ENCODE measurements at places on chromosomes 7 and 10. TPM values are rescaled to one million over a fixed set of nuclear protein-coding genes. Genes with fewer than 3 reads are reported as not detected.

- peak; percentile 87 for DNase-seq
Observed at GRCh38 chr7:7861211-7861633, 107.4 kb upstream of the GLCCI1 start.

GRCh38 chr10:115696747-115697146 is 576.3 kb downstream of the GFRA1 start:
- DNase-seq: no peak

DNA sequence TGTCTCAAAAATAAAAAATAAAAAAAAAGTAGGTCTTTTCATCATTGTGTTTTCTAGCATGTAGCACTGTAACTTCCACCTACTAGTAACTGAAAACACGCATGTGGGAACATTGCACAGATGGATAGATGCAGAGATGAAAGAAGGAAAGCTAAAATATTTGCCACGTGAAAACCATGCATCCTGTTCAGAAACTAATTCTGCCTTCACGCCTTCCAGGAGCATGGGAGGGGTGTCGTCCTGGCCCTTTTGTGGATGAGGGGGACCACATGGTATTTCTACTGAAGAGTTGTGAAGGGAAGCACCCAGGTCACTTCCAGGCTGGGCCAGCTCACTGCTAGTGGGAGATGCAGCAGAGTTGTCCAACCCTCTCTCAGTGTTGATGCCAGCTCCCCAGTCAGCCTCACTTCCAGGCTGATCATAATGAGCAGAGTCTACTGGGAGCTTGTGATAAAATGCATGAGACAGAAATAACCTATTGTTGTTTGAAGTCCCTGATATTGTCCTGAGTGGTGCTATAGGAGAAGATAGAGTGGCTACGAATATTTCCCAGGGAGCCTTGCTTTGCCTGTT is 287.1 kb upstream of the CELF2 start:
- DNase-seq: no peak

LRIT1 gene
- not detected for total RNA-seq

DNA sequence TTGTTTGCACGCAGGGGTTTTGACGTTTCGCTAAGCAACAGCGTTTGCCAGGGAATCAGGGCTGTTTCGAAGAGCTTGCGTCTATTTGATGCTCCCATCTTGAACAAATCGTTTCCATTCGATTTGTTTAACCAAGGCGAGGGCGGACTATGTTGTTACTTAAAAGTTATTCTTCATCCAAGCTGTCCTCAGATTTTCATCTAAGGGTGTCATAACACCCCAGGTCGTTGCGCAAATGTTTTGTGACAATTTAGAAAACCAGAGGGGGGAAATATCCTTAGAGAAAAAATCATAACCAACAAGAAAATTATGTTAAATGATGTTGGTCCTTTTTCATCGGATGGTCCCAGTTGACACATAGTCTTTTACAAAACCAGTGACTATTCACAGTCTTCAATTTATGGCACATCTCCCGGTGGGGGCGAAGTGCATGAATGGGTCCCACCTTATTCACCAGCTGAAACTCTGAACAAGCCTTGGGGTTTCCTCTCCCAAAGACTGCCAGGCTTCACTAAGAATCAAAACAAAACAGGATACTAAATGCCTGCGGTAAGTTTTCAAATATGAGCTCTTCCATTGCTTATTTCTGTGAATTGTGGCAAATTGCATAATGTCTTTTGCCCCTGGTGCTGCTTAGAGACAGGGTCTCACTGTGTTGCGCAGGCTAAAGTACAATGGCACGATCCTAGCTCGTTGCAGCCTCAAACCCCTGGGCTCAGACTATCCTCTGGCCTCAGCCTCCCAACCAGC is 109.9 kb downstream of the REEP3 start:
- peak; percentile 90 for DNase-seq

- DNase-seq: no peak
Observed at GRCh38 chr7:6652446-6653011, 15.4 kb downstream of the ZNF316 start.

DNA sequence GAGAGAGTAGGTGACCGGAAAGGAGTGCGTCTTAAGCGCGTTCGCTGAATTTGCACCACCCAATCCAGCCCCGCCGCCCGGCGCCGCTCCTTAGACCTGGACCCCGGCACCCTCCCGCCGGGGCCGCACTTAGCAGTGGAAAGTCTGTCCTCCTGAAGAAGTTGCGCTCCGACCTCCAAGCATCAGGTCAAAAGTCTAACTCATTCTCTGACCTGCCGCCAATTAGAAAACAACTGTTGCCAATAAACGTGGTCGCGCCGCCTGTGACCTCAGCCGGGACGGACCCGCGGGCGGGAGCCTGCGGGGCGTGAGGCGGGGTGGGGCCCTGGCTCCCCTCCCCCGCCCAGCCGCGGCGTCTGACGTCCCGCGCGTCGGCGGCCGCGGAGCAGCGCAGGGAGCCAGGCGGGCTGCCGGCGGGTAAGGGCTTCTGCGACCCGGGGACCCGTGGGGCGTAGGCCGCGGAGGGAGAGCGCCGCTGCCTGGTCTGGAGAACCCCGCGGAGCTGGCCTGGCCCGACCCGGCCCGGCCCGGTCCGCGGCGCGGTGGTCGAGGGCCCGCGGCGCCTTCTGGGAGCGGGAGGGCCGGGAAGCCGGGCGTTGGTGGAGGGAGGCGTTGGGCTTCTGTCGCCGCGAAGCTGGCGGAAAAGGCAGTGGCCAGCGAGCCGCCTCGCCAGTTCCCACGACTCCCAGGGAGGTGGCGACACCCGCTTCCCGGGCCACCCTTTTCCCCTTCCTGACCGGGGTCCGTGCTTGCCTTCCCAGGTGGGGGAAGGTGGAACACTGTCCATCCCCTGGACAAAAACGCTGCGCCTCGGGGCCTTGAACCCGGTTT is at the start of gene BCAP29:
Gene BCAP29 (plus strand): TSS at position 362 of the 831 bp plus-strand sequence. CDS start 527 bp downstream, outside the sequence.
- peak; percentile 25 for DNase-seq

- DNase-seq: no peak
Observed at GRCh38 chr7:33043501-33044400, 18.8 kb downstream of the NT5C3A start.

GRM3 gene
- not detected for total RNA-seq

- peak; percentile 42 for DNase-seq
Observed at GRCh38 chr7:21507627-21508343, 35.1 kb upstream of the DNAH11 start.

DNA sequence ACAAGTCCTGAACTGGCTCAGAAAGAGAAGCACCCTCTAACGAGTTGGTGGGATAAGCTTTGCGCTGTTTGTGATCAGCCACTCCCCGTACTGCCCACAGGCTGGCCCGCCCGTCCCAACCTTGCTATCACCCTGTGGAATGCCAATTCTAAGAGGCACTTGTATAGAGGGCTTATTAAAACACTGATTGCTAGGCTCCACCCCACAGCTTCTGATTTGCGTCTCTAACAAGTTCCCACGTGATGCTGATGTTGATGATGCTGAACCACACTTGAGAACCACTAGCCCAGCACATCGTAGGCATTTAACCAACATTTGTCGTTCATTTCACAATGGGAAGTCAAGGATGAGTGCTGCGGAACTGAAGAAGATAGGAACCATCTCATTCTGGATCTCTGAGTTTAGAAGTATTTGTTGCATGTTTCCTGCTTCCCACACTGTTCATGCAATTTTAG is 12.7 kb upstream of the GSAP start:
- no peak for DNase-seq

ANXA8L1 gene
- total RNA-seq: 0.18 TPM

DNA sequence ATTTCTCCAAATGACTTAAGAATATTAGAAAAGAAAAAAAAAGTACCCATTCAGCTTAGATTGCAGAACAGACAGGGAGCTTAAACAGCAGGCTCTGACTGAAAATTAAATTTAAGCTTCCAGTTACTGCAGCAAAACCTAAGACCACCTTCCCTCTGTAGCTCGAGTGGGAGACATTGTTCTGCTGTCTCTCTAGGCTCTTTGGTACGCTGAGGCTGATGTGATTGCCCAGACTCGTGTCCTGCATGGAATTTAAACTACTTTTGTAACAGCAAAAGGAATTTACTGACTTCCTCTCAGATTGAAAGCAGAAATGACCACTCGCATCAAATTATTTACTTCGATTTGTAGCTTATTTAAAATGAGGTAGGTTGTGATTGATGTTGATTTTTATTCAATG is 124.6 kb downstream of the LRRTM3 start:
- DNase-seq: no peak

FXYD4 gene
- total RNA-seq: not detected

PTEN gene
- total RNA-seq: 38.9 TPM

GRID1 gene
- not detected for total RNA-seq

DNA sequence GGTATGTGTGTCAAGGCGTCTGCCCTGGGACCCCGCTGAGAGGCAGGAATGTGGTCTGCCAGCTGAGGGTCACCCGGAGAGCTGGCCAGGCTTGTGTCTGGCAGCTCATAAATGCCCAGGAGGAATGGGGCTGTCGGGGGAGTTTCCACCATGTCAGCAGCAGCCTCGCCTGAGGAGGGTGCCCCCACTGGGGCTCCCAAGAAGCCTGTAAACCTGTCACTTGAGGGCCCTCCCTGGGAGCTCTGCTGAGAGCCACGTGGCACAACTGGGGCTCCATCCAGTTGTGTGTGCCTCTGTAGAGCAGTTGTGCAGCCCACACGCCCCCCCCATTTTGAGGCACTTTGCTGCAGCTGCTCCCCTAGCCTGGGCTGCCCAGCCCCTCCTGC is 70.6 kb downstream of the NEURL1 start:
- no peak for DNase-seq

DNA sequence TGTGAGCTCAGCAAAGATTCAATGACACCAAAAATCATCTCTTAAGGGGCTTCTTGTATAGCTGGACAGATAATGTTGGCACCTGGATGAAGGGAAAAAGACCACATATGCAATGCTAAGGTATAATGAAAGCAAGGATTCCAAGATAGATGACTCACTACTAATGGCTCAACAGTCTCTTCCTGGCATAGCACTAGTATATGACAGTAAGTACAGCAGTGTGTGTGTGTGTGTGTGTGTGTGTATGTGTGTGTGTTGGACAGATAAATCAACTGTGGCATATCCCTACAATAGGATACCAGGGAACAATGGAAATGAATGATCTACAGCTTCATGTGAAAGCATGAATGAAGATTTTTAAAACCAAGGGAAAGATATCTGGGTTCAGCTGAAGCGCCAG is 257.1 kb downstream of the SFMBT2 start:
- DNase-seq: peak; percentile 13

GRCh38 chr10:99742701-99743100 is 10.7 kb downstream of the CUTC start:
- DNase-seq: peak; percentile 48

CPXM2 gene
- not detected for total RNA-seq

DNA sequence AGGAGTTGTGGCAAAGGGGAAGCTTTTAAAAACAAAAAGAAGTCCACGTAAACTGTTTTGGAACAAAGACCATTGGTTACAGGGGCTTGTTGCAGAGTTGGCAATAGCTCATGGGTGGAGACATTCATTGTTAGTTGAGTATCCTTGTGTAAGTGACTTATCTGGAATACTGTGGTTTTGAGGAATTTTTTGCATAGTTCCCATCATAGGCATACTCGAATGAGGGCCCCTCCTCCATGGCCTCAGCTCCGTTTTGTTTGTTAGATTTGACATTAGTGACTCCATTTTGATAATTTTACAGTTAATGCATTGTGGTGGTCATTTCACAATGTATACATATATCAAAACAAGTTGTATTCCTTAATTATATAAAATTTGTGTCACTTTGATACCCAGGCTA is 12.8 kb upstream of the SMKR1 start:
- DNase-seq: peak; percentile 93

DNA sequence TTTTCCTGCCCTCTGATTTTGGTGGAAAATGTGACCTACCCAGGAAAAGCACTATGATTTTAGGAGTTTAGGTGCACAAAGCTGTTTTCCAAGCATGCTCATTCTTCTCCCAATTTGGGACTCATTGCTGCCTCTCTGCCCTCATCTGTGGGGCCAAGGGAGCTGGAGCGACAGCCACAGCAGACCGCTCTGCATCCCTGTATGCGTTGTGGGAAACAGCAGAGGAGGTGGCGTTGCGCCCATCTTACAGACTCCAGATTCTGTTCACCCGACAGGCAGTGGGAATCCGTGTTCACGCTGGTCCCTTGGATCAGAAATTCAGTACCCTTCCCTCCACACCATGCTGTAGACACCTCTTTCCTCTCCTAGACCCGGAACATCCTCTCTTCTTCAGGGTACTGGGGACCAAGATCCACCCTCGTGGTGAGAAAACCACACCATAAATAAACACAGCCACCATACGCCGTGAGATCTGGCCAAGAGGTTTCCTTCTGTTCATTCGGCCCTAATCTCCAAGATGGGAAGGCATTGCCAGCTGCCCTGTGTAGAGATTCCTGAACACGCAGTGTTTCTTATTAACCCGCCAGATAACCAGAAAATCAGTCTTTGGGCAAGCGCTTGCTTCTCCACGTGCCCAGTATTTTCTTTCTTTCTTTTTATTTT is 87.9 kb downstream of the CUX1 start:
- DNase-seq: peak; percentile 29

PITX3 gene
- not detected for total RNA-seq

- no peak for DNase-seq
Observed at GRCh38 chr7:34849163-34849960, 187.9 kb downstream of the DPY19L1 start.

GRCh38 chr7:17939606-17940301 is 540 bp downstream of the SNX13 start:
- DNase-seq: peak; percentile 23

GRCh38 chr7:109126404-109127050 is 556.9 kb downstream of the DNAJB9 start:
- DNase-seq: no peak

CYP3A7 gene
- total RNA-seq: not detected

SPDYE6 gene
- total RNA-seq: not detected

PLXDC2 gene
- 6.1 TPM for total RNA-seq

DLG5 gene
- total RNA-seq: 12.7 TPM

DNA sequence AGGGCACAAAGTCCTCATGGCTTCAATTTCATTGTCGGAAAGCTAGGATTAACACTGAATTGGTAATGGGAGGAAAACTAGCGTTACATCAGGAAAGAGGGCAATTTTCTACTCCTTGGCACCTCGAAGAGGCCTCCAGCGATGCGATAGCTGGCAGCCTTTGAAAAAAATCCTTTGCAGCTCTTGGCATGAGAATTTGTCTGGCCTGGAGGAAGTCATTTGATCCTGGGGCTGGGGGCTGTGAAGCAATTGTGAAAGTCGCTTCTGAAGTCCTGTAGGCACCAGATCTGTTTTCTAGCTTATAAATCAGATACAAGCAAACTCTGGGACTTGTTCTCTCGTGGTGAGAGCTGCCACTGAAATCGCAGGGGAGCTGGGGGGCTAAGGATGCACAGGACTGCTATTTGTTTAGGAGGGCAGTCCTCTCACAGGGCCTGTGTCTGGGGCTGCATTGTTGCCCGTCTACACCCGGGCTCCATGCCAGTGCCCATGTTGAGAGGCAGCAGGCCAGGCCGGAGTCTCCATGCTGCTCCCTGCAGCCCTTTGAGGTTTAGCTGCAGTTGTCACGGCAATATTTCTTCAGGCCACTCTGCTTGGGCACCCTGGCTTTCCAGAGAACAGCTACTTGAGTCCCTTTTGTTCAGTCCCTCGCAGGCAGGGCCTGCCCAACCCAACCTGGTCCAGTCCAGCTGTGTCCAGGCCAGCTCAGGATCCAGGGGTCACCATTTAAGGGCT is 206.8 kb upstream of the LYZL1 start:
- no peak for DNase-seq

All from IMR-90 (cell line).